ENCODE measurements at places on chromosomes 12 and 14.

DNA sequence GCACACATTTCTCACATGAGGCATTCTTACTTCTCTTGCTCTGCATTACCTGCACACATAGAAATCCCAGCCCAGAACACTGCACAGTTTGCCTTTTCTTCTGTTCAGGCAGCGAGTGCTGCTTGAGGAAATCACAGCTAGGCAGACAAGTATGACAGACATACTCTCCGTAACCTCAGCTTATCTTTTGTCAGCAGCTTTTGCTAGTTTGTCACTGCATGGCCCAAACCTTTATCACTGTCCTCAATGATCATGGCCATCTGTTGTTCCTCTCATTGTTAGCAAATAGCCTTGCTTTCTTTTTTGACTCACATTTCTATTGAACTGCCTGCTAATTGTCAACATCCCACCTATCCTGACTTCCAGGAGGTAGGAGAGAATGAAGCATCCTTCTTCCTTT, 5.3 kb downstream of the ZNF10 start:
- DNase-seq, result no peak

DNA sequence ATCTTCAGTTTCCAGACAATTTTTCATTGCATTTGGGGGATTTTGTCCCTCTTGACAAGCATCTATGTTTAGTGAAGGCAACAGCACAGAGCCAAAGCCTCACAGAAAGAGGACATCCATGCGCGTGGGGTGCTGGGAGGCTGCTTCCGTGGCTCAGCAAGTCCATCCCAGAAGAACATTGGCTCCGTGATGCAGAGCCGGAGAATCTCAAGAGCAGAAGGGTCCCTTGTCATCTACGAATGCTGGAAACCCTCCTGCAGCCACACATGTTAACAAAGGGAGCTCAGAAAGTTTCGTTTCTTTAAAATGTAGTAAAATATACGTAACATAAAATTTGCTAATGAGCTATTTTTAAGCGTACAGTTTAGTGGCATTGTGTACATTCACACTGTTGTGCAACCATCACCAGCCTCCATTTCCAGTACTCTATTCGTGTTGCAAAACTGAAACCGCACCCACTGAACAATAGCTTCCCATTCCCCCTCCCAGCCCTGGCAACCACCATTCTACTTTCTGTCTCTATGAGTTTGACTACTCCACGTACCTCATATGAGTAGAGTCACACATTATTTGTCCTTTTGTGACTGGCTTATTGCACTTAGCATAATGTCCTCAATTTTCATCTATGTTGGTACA, 185.9 kb downstream of the TTC7B start:
- peak; percentile 3 for DNase-seq

DNA sequence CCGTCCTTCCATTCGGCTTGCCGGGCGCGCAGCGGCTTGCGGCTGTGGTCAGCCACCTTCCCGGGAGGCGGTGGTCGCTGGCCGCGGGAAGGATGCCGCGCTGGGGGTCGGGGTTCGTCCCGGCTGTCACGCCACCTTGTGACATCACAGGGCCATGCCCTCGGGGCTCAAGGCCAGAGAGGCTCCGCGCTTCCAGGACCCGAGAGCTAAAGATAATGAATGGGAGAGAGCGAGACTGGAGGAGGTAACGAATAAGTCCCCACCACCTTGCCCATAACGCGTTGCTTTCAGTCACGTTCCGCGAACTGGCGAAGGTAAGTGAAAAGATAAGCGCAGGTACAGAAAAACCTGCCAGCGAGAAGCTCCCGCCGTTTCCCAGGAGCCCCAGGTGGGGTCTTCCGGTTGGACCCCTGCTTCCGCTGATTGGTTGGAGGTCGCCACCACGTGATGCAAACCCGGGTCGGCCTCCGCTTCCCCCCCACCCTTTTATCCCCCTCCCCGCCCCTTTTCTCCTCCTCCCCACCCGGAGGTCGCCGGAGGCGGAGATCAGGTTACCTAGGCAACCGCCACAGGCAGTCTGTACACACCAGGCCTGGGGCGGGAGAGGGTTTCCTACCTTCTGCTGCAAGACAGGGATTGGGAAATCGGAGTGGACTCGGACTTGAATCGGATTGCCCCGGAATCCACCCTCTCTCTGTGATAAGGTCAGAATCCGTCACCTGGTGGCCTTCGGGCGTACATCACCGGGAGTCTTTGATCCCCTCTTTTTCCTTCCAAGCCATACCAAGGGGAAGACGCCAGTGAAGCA, at the start of gene LRRC9:
Gene LRRC9, plus strand, starts transcription at position 575 of the 808 bp plus-strand sequence.
- DNase-seq, result peak; percentile 52

DNA sequence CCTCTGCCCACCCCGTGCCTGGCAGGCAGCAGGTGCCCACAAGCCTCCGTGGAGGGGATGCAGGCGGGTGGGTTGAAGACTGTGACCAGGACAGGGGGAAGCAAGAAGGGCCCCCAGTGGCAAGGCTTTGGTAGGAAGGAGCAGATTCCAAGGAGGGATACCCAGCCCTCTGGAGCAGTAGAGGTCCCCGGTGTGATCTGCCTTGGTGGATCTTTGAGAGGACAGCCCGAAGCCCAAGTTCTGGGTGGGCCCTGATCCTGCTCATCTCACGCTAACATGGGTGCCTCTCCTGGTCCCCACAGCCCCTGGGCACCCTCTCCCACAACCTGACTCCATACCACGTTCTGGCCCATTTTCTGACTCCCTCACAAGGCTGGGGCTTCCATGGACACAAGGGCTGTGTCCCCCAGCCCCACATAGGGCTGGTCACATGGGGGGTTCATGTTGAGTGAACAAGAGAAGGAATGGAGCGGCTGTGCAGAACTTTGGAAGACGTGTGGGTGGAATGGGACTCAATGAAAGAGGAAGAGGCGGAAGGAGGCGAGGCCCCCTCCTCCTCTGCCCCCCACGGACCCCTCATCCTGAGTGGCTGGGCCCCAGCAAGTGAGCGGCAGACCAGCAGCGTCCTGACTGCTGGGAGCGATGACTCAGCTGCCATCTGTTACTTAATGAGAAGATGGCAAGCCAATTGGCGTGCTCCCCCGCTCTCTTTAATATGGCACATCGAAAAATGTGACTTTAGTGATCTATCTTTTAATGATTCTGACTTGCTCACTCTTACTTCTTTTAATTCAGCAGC, 77.0 kb upstream of the BCL11B start:
- no peak for DNase-seq

GRCh38 chr12:6488240-6488639, 4.8 kb downstream of the MRPL51 start:
- DNase-seq, result no peak

Measured in CD4-positive, alpha-beta T cell treated with Interleukin-10 for 1 hour (primary cell).